ENCODE measurements at places on chromosomes 11 and 22.

GRCh38 chr22:45709866-45710265 is 38.2 kb downstream of the ATXN10 start:
- DNase-seq, result no peak

DNA sequence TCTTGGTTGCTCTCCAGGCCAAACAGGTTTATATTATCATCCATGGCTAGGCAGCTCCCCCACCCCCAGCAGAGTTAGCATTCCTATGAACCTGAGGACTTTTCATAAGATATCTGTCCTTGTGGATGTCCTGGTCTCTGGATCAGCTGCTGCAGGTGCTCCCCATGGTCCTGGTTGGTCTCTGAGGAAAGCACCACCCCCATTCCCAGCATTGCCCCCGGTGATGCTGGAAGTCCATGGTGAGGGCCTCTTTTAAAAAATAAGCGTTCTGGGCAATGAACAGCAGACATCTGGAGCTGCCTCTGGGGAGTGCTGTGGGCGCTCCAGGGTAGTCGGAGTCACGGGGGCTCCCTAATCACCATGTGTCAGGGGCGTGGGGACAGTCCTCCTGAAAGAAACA is 26.6 kb downstream of the DKK3 start:
- no peak for DNase-seq

DNA sequence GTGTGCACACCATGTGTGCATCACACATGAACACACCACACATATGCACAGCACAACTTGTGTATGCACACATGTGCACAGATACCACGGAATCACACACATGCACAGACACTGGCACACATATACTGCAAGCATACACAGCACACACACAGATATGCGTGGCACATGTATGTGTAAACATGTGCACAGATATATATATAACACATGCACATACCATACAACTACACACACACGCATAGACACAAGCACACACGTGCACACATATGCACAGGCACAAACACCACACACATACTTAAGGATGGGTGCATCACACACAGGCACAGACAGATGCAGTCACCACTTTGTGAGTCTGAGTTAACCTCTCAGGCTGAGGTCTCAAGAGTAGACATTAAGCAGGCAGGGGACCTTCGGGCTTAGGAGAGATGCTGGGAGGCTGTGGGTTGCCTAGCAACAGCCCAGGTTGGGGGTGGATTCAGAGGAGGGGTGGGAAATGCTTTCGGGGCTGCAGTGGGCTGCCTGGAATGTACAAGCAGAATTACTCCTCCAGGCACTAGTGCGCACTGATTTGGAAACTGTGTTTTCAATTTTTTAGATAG is 82.9 kb downstream of the MYO18B start:
- no peak for DNase-seq

DNA sequence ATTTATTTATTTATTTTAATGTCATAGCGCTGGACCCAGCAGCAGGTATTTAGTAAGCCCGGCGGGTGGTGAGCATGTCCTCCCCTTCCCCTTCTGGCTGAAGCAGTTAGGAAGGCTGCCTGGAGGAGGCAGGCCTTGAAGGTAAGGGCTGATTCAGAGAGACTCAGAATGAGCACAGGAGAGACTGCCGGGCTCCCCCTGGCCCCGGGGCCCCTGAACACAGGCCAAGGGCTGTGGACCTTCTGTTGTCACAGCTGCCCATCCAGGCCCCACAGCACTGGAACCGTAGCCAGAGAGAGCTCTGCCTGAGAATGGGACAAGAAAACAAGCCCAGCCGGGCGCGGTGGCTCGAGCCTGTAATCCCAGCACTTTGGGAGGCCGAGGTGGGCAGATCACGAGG is 52.8 kb downstream of the KCNJ4 start:
- DNase-seq, result no peak

GRCh38 chr11:14181121-14181520 is 177.9 kb downstream of the RRAS2 start:
- DNase-seq, result no peak

DNA sequence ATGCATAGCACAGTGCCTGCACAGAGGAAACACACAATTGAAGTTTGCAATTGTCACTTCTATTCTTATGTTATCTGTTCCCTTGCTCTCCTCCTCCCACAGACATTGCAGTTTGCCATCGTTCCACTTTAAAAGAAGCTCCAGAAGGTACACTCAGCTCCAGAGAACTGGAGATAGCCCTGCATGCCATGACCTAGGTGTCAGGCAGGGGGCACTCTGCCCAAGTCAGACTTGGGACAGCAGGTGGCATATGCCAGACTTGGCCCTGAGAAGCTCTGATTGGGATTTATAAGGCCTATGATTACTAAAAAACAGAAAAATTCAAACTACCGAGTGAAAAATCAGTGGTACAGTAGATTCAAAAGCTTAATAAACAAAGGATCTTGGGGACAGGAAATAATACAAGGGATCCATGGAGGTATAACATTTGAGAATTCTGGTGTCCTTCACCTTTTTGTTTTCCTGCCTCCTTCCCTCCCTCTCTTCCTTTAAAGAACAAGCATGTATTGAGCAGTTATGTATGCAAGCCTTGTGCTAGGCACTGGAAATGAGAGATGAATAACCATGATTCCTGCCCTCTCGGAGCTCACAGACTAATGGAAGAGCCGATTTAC is 40.0 kb downstream of the TENM4 start:
- DNase-seq, result no peak

DNA sequence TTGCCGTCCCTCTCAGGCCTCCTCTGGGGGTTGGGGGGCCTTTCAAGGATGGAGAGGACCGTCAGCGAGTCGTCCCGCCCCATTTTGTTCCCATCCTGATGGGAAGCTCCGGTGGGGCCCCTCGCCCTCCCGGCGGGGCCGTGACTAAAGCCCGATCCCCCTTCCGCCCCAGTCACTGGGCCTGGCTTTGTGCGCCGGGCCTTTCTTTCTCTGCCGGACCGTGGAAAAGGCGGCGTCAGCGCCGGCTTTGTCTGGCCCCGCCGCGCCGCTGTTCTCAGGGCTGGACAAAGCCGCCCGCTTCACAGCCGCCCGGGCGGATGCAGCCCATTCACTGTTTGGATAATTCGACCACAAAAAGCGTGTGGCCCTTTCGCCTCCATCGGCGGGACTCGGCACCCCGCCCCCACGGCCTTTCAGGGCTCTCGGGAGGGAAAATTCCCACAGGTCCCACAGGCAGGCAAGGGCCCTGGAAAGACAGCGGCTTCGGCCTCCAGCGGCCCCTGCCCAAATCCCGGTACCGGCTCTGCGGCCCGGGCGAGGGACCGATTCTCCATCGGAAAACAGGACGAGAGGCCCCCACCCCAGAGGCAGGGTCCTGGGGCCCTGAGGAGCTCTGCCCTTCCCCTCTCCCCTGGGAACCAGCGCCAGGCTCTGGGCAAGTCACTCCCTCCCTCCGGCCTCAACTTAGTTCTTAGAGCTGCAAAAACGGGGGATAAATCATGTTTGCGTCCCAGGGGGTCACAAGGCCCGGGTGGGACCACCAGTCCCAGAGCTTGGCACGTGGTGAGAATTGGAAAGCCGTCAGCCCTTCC is 87.2 kb downstream of the WNT7B start:
- DNase-seq, result no peak

DNA sequence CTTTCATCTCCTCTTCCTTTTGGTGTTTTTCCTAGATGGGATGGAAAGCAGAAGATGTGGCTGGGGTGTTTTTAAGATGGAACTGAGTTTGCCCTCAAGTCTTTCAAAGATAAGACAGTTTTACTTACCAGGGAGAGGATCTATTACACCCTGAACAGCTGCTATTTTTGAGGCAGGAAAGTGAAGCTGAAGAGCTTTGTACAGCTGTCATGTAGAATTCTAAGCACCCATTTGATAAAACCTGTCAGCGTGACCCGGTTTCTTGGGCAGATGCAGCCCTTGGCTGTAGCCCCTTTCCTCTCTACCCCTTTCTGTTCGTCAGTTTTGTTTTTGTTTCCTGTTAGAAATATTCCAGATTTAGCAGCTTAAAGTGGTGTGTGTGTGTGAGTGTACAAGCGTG is 35.2 kb downstream of the FAT3 start:
- no peak for DNase-seq
